ENCODE measurements at places on chromosomes 2 and 18.

- DNase-seq = no peak
These were observed 95.2 kb downstream of the TFCP2L1 start for GRCh38 chr2:121189661-121190381.

DNA sequence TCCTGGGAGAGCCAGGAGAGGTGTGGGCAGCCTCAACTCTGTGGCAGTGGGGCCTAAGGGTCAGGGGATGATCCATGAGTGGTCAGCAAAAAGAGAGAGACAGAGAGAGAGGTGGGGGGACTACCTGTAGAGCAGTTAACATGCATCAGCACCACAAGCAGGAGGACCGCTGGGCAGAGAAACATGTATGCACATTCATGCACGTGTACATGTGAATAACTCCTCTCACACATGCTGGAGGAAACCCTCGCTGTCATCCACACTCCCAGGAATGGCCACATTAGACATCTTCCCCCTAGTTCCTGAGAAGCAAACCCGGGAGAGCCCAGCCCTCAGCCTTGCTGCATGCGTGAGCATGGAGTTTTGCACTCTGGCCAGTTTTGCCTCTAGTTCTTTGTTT lies 166.1 kb downstream of the SMAD7 start:
- DNase-seq = no peak

GRCh38 chr18:41873730-41874129 lies 81.3 kb upstream of the PIK3C3 start:
- no peak for DNase-seq

DNA sequence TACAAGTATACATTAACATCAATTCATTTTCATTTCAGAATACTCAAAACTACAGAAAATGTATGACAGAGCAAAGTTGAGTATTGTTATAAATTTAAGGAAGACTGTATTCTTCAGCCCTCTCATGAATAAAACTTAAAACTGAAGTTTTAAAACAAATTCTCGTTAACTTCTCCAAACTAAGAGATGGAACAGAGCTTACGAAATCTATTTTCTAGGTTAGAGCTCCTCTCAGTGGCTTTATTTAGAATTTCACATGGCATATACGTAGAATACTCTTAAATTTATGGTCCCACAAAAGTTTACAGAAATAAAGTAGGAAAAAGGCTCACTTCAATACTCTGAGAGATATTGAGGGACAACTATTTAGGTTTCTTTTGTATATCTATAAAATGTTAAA lies 612.1 kb downstream of the KCNJ3 start:
- peak; percentile 3 for DNase-seq

- DNase-seq = no peak
These were observed 69.2 kb downstream of the NABP1 start for GRCh38 chr2:191747170-191747530.

DNA sequence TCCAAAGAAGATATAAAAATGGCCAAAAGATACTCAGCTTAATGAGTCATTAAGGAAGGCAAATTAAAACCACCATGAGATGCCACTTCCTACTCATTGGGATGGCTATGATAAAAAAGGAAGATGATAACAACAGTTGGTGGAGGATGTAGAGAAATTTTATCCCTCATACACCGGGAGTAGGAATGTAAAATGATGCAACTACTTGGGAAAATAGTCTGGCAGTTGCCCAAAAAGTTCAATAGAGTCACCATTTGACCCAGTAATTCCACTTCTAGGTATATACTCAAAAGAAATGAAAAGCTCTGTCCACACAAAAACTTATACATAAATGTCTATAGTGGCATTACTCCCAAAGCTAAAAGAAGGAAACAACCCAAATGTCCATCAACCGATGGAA lies 10.1 kb upstream of the SULT1C2 start:
- no peak for DNase-seq

Data from right lung (tissue), 10 donors.